ENCODE measurements at places on chromosomes 7 and 10.

DNA sequence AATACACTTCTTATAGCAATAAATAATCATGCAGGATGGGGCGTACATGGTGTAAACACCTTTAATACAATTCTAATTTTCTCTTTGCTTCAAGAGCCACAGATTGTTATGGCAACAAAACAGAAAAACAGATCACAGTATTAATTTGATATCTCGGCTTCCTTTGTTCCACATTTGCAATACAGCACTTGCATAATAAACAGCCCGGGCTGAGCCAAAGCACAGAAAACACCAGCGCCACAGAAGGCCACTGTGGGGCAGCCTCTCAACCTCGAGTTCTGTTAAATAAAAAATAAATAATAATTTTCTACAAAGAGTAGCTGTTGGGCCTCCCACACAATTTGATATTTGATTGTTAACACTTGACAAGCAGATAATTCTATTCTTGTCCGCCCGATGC lies 255.9 kb downstream of the USP6NL start:
- DNase-seq: no peak

- no peak for DNase-seq
These were observed 995 bp upstream of the CFTR start for GRCh38 chr7:117478836-117479224.

- DNase-seq: no peak
These were observed 2.1 kb downstream of the KIF5B start for GRCh38 chr10:32054094-32054493.

- DNase-seq: no peak
These were observed 16.2 kb upstream of the C10orf90 start for GRCh38 chr10:126686719-126687118.

DNA sequence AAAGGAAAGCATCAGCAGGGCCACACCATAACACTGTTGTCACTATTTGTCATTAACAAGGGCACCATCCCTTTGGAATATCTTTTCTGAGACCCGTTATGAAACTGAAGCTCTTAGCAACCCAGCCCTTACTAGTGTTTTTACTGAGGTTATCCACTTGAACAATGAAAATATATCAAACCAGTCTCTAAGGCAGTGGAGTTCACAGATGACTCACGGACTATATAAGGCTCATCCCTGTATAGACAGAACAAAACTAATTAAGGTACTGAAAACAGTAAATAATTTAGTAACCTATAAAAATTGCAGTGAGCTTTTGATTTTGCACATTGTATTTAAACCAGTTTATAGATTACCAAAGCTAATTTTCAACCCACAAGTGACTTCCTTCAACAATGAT lies 196.0 kb downstream of the ELAPOR2 start:
- no peak for DNase-seq

DNA sequence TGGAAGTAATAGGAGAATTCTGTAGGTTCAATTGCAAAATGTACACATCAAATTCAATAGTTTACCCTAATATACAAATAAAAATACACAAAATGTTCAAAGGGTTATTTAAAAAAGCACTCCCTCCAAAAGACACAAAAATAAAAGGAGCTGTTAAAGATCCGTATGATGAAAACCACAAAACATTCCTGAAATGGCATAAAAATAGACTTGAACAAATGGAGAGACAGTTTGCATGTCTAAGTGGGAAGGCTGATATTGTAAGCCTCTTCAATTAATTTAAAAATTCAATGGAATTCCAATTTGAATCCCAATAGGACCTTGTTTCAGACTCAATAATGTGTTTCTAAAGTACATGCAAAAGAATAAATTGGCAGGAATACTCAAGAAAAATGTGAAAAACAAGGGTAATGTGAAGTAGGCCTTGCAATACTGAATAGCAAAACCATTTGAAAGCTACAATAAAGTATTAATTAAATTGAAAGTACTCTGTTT lies 38.0 kb upstream of the INSYN2A start:
- no peak for DNase-seq

- no peak for DNase-seq
These were observed 50.2 kb downstream of the TFAM start for GRCh38 chr10:58435297-58435985.

DNA sequence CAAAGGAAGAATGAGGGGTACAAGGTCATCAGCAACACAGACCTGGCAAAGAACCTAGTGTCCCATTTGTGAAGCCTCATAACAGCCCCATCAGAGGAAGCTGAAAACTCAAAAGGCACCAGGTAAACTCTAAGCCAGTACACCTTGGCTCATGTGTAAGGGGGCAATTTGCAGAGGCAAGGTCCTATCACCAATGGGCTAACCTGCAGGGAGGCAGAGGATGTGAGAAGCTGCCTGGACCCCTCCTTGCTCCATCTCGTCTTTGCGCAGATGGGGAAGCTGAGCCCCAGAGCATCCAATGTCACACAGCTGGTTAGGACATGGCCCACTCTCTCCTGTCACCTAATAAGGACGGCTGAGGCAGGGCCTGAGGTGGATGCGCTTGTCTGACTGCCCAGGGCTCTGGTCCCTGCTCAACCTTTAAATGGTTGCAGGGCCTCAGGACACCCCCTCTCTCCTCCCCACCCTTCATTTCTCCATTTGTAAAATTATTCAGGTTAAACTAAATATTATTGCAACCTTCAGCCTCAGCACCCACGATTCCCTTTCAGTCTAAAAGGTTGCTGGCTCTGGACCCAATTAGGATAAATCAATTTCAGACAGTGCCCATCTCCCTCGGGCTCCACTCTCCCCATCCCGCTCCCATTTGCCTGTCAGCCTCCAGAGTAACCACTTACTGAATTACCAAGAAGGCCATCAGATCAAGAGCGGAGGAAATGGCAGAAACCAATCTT lies 135.3 kb downstream of the OAT start:
- no peak for DNase-seq

DNA sequence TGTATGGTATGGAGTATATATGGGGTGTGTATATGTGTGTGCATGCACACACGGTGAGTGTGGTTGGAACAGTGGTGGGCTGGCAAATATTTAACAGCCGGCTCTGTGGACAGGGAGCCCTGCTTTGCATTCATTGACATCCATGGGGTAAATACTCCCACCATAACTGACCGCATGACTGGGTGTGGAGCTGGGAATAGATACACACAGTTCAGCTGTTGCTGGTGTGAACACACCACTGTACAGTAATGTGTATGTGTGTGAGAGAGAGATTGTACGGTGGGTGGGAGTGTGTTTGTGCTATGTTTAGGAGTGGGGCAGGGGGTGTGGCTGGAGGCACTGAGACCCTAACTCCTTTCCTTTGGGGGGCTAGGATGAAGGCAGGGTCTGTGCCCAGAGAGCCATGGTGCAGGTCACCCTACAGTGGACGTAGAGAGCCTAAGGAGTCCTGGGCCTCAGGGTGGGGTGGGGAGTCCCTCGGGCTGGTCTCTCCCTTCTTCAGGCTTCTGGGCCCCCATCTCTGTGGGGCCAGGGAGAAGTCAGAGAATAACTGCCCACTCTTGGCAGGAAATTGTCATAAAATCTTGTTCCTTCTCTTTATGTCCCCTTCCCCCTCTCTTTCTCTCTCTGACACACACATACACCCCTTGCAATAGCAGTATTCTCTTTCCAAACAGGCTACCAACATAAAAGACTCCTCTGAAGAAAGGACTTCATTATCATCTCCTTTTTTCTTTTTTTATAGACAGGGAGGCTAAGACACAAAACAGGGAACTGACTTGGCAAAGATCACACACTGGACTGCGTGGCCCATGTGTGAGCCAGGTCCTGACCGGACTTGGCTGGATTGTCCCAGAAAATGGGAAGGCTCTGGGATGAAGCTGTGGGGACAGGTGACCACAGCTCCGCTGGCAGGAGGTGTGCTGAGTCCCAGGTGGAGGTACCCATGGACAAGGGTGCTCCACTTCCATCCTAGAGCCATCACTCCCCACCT lies 3.2 kb downstream of the SFRP5 start:
- no peak for DNase-seq

- no peak for DNase-seq
These were observed 107.2 kb downstream of the SPDYE5 start for GRCh38 chr7:75599244-75599781.

GRCh38 chr7:148919859-148920258 lies 35.8 kb upstream of the EZH2 start:
- no peak for DNase-seq

GRCh38 chr7:135857519-135858274 lies 109.1 kb upstream of the FAM180A start:
- DNase-seq: no peak

DNA sequence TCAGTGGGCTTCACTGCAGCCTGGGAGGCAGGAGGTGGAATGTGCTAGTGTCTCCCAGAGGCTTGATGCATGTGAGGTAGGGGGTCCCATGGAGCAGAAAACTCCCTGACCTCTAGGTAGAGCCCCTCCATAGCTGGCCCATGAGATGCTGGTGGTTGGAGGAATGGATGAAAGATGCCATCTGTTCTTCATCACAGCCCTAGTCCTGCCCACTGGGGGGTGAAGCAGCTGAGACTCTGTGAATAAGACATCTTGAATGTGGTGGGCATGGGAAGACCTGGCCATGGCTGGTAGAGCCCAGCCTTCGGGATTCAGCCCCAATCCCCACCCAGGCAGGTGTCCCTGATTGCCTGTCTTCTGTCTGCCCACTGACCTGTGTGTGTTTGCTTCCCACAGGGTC lies 92.5 kb downstream of the COL13A1 start:
- DNase-seq: no peak

GRCh38 chr7:90816511-90817142 lies 220.5 kb downstream of the CDK14 start:
- no peak for DNase-seq

- DNase-seq: no peak
These were observed 69.0 kb downstream of the ZNF783 start for GRCh38 chr7:149330914-149331567.
